NCI-H69 (cell line): ENCODE measurements at places on chromosomes 5 and 9.

GRCh38 chr5:98391921-98392625, 381.4 kb upstream of the RGMB start:
- DNase-seq, result no peak

- no peak for DNase-seq
Observed at GRCh38 chr9:132583584-132584304, 1.3 kb downstream of the BARHL1 start.

DNA sequence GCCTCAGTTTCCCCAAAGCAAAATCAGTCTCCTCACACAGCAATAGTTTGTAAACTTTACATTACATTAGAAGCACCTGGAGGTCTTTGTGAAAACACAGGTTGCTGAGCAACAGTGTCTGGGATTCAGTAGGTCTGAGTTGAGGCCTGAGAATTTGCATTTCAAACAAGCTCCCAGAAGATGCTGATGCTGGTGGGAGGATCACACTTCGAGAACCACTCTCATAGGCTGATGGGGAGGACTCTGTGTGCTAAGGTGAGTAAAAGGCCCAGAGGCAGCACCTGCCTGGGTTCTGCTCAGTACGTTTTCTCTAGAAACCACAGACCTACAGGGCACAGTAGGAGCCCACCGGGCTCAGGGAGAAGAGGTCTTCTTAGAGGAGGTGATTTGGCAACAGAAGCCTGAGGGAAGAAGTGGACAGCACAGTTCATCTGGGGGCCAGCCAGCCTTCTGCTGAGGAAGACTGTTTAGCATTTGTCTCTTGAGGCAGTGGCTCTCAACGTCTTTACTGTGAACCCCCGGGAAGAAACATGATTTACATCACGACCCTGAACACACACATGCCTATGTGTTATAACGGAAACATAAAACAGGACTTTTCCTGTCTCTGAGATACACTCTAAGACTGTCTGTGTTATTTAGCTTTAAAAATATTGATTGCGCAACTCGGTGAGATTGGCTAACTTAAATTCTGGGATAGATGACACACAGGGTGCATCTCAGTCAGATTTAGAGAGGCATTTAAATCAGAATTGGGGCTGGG, 24.8 kb upstream of the DENND1A start:
- DNase-seq, result no peak

DNA sequence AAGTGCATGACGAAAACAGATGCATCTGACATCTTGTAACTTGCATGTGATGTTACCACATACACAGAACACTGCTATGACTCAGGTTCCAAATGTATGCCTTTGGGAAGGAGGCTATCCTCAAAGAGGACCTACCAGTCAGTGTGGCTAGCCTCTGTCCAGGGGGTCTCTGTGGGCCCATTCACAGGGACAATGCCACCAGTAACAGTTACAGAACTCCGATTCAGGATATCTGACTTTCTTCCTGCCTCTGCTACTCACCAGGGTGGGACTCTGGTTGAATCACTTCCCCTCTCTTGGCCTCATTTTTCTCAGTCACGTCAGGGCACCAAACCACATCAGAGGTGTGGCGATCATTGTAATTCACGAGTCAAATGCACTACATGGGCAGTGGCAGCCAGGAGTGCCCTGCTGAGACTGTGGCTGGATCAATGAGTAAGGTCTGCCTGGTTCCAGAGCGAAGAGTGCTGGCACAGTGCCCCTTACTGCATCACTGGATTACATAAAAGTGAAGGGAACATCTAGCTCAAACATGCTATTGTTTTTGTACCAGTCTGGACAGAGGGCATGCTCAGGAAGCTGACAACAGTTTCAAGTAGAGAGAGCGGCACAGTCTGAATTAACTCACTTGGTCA, 13.2 kb downstream of the ATOX1 start:
- DNase-seq, result no peak

DNA sequence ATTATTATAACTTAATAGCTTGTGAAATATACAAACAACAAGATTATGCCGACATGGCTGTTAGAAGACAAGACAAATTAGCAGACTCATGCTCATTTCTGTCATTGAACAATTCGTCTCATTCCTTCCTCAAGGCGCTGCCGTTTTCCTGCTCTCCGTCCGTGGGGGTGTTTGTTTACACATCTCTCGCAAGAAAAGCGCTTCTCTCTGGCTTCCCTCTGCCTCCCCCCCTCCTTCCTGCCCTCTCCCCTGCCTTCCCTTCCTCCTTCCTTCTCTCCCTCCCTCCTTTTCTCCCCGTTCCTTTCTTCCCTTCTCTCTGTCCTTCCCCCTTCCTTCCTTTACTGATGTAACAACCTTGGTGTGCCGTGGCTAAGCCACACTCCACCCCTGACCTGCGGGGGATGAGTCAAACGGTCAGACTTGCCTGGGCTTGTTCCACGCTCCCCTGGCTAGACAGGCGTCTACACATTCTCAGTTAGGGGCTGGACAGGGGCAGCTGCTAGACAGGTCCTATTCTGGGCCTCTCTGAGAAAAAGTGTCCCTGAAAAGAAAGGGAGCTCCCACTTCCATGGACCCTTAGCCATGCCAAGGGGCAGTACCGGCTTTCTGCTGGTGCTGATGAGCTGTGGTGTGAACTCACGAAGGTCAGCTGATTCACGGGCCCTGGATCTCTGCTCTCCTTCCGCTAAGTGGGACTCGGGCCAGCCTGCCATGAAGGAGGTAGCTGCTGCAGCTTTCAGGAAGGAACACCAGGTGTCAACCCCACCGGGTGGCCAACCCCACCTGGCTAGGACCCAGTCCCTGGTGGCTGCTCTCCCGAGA, 32.0 kb upstream of the SPTLC1 start:
- peak; percentile 97 for DNase-seq

- DNase-seq, result no peak
Observed at GRCh38 chr9:121689461-121690157, 38.2 kb downstream of the DAB2IP start.

- no peak for DNase-seq
Observed at GRCh38 chr9:114138552-114138971, 16.8 kb upstream of the COL27A1 start.

DNA sequence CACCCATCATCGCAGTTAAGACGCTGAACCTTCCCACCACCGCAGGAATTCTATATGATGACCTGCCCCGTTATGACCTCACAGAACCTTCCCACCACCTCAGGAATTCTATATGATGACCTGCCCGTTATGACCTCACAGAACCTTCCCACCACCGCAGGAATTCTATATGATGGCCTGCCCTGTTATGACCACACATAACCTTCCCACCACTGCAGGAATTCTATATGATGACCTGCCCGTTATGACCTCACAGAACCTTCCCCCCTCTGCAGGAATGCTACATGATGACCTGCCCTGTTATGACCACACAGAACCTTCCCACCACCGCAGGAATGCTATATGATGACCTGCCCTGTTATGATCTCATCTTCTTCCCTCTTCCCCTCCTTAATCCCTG, 64.3 kb downstream of the IRX1 start:
- DNase-seq, result no peak
